ENCODE measurements at places on chromosomes 12 and 14.

GRCh38 chr12:55658635-55659391 is 22.1 kb downstream of the OR10P1 start:
- no peak for DNase-seq

GRCh38 chr12:67358781-67359338 is 89.7 kb downstream of the CAND1 start:
- DNase-seq: no peak

DNA sequence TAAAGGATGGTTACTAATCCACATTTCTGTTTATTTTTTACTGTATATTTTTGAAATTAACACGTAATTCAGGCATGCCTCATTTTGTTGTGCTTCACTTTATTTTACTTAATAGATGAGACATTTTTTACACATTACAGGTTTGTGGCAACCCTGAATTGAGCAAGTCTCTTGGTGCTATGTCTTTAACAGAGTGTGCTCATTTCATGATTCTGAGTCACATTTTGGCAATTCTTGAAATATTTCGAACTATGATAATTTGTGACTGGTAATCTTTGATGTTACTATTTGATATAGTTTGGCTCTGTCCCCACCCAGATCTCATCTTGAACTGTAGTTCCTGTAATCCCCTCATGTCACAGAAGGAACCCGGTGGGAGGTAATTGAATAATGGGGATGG is 1120.5 kb upstream of the FLRT2 start:
- no peak for DNase-seq

DNA sequence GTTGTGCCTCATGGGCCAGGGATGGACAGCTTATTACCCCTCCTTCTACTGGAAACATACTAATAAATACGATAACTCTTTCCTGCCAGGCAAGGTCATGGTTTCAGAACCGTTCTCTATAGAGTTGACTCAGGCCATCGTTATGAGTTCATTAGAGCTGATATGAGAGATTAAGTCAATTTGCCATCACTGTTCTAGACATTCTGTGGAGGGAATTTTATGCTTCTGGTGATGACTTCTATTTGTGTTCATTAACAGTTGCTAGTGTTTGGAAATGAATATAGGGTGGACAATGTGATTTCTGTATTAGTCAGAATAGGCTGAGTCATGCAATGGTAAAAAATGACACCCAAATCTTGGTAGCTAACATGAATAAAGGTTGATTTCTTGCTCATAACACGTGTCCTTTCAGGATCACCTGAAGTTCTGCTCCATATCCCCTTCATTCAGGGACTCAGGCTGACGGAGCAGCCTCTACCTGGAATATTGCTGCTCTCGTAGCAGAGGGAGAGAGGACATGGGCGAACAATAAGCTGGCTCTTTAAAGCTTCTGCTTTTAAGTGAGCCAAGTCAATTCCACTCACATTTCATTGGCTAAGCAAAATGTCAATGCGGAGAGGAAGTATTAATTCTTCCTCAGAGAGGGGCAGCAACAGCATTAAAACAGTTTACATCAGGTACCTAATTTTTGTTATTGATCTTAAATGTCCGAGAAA is 18.5 kb upstream of the TBPL2 start:
- DNase-seq: no peak

- DNase-seq: no peak
These were observed at the start of gene KCNH5 for GRCh38 chr14:63045234-63045611. KCNH5 (minus strand) TSS chr14:63045458; CDS start chr14:63045186, 272 bp downstream.

- DNase-seq: no peak
These were observed 44.6 kb upstream of the ISM2 start for GRCh38 chr14:77543240-77543551.

DNA sequence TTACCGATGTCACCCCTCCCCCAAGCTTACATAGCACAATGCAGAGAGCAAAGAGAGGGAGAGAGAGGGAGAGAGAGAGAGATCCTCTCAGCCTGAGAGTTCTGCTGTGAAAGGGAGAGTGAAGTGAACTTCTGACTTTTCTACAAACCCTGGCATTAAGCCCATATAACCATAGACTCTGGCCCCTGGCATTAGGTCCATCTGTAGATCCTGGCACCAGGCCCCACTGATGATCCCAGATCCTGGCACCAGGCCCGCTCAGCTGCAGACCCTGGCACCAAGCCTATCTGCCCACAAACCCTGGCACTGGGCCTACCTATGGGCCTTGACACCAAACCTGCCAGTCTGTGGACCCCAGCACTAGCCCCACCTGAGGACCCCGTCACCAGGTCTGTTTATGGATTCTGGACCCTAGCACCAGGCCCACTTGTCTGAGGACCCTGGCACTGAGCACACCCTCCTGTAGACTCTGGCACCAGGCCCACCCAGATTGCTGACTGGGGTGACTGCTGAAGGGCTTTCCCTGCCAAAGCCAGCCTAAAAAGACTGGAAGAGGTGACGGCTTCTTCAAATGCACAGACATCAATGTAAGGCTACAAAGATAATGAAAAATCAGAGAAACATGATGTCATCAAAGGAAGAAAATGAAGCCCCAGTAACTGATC is 14.5 kb upstream of the KRT83 start:
- no peak for DNase-seq

- no peak for DNase-seq
These were observed 10.2 kb upstream of the BHLHE41 start for GRCh38 chr12:26135010-26135420.

GRCh38 chr12:95417372-95417771 is 56.6 kb upstream of the METAP2 start:
- no peak for DNase-seq

- peak; percentile 64 for DNase-seq
These were observed 22.3 kb upstream of the P2RX7 start for GRCh38 chr12:121110211-121110940.

GRCh38 chr12:126537961-126538530 is 1472.8 kb downstream of the AACS start:
- DNase-seq: no peak

DNA sequence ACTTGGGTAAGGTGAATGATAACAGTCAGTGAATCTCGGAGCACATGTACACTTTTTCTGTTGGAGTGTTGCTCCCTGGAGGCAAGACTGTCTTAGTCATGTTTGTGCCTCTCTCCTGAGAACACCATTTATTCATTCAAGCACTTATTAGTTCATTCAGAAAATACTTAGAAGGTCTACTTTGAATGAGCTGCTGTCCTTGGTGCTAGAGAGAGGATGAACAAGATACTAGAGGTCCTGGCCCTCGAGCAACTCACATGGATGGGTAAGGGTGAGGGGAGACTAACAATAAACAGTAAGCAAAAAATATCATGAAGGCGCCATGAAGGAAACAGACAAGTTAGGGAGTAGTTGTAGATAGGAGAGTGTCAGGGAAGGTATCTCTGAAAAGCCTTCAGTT is 17.1 kb upstream of the SAMD4A start:
- no peak for DNase-seq

DNA sequence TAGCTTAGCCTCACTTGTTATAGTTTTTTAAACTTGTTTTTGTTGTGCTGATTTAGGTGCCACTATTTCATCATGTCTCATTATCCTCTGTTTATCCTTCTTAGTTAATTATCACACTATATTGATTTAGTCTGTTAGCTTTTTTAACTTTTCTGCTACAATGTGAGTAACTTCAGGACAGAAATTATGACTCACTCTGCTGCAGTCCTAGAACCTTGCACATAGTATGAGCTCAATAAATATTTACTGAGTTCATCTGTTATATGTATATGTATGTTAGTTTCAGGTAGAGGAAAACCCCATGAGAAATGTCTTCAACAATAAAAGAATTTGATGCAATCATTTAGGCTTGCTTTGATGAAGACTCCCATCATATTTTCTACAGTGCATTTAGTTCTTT is 224.3 kb upstream of the NAV3 start:
- DNase-seq: no peak

- no peak for DNase-seq
These were observed 361.3 kb upstream of the TMTC1 start for GRCh38 chr12:30144777-30145683.

GRCh38 chr14:81323093-81323492 is 77.0 kb downstream of the STON2 start:
- DNase-seq: no peak

DNA sequence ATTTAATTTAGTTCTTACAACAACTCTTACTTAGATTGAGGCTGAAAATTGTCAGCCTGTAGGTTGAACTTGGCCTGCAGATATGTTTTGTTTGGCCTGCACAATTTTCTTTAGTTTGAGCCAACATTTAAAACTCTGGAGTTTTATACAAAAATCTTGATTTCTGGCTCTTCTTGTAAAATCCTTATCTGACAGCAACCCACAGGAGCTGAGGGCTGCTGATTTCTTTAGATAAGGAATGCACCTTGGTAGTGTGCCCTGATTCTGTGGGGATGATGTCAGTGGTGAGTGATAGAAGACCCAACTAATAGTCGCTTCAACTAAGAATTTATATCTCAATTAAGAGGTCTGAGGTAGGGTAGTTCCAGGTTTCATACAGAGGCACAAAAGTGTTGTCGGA is 49.5 kb downstream of the SOCS2 start:
- DNase-seq: no peak

DNA sequence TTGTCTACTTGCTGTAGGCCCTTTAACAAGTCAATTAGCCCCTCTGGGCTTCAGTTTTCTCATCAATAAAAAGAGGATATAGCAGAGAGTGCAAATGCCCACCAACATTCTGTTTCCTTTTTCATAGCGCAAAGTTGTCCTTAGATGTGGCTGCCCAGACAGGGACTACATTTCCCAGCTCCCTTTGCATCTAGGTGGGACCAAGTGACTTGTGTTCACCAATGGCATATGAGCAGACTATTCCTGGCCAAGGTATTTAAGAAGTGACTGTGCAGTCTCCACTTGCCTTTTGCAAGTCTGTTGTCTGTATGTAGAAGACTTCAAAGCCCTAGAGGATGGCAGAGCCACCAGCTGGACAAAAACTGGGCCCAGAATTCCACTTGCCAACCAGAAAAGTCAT is 59.7 kb downstream of the DAO start:
- no peak for DNase-seq

DNA sequence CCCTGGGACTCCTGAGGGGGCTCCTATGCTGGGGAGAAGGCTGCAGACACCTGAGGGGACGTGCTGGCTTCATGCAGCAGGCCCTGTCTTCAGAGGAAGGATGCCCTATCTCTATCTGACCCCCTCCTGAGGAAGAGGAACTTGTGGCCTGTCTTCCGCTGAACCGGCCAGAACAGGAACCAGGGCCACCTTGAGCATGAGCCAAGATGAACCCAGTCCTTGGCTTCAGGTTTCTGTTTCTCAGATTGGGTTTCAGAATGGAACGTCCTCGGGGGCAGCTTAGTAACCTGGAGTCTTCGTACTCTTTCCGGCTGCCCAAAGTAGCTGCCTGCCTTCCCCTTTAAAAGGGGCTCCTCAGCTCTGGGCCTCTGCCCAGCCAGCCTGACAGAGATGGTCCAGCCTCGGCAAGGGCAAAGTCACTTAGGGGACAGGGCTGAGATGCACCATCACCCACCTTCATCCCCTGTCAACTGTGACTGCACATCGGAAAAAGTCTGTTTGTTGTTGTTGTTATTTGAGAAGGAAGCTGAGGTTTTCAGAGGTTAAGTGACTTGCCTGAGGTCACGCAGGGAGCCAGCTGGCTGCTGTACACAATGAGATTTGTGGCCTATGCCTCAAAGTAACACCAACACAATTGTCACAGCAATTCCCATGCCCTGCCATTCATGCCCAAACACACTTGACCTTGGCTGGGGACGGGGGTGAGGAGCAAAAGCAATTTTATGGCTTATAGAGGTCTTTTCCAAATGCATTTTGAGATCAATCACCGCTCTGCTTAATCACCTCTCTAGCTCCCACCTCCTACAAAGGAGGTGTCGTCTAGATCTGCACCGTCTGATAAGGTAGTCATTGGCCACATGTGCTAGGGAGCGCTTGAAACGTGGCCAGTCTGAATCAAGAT is 13.4 kb downstream of the ASB2 start:
- peak; percentile 65 for DNase-seq

DNA sequence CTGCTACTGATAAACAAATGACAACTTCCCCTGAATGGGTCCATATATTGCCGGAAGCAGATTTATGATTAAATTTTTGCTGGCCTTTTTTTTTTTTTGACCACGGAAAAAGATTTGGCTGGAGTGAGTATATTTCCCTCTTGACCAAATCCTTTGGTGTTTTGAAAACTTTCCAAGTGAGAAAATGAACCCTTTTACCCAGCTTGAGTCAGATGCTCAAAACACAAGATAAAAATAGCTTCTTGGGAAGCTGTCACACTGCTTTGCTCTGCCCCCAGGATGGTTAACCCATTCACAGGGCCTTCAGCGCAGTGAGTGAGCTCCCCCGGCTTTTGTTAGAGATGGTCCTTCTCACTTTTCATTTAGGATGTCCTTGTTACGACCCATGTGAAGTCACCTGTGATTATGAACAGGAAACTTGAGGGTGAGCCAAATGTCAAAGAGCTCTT is 224.3 kb downstream of the PELI2 start:
- no peak for DNase-seq

- no peak for DNase-seq
These were observed 13.4 kb downstream of the NR2C1 start for GRCh38 chr12:95059984-95060383.

DNA sequence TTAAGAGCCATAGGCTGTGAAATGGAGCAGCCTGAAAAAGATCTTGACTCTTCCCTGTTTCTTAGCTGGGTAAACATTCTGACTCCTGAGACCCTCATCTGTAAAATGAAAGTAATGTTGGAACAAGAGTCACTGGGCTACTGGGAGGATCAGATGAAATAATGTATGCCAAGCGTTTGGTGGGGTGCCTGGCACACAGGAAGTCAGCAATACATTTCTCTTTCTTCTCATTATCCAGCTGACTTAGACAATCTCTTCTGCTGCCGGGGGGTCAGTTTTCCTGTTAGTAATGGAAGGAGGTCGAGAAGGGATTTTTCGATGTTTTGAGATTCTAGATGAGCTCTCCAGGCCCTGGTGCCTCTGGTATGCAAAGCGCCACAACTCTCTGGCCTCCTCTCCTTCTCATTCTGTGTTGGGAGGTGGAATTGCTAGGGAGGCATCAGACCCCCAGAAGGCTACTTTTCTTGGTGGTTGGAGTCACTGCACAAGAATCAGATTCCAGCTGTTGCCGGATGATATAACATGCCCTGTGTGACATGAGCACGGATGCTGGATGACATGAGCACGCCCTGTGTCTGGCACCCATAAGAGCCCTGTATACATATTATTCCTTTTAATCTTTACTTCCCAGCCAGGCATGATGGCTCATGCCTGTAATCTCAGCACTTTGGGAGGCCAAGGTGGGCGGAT is 4.3 kb downstream of the OASL start:
- no peak for DNase-seq

DNA sequence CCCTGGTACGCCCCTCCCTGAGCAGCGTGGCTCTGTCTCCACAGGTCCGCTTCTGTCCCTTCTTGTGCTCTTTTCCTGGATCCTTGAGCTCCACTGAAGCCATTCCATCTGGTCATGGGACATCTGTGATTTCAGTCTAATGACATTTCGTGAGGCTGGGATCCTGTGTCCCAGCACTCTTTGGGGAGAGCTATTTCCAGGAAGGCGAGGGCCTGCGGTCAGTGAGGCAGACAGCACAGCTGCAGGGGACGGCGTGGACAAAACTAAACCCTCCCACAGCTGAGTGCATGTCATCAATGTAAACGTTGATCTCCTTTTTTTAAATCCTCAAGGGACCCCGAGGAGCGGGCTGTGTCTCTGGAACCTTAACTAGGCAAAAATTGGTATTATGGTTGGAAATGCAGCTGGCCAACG is 127.7 kb downstream of the DACT1 start:
- no peak for DNase-seq

GRCh38 chr14:99360774-99361595 is 89.0 kb upstream of the BCL11B start:
- DNase-seq: no peak

- no peak for DNase-seq
These were observed 1.4 kb downstream of the NFKBIA start for GRCh38 chr14:35403114-35403602.
